ENCODE measurements at places on chromosomes 12 and 14.

DNA sequence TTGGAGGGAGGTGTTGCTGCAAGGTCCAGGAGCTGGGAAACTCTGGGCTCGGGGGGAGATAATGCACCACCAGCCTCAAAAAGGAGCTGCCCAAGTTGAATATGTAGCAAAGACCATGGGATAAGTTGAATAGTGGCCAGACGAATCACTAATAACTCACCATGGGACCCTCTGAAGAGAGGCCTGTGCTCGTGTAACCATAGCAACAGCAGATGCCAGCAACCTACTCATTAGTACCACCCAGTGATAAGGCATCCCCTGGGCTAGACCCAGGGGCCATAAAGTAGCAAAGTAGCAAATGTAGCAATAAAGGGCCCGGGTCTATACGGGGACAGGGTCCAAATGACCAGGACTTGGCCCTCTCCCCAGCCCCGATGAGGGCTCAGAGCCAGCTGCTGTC is 328.0 kb downstream of the DPF3 start:
- no peak for DNase-seq

DNA sequence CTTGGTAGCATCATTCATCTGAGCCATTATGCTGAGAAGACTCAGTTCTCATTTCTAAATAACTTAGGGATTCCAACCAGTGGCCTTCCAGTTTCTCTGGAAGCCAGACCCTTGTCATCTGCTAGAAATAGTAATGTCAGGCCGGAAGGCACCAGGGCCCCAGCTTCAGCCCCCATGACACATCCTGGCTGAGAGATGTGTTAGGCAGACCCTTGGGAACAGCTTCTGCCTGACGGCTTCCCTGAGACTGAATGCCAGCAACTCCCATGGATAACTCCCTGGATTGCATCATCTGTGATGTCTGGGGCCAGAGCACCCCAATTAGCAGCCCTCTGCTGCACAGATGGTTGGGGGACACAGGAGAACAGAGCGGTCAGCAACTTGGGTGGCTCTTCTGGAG is 583.5 kb upstream of the TBX3 start:
- DNase-seq, result no peak

DNA sequence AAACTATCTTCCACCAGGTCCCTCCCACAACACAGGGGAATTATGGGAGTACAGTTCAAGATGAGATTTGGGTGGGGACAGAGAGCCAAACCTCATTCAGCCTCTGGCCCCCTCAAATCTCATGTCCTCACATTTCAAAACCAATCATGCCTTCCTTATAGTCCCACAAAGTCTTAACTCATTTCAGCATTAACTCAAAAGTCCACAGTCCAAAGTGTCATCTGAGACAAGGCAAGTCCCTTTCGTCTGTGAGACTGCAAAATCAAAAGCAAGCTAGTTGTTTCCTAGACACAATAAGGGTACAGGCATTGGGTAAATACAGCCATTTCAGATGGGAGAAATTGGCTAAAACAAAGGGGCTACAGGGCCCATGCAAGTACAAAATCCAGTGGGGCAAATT is 147.6 kb downstream of the RAD51B start:
- no peak for DNase-seq

GRCh38 chr14:96634896-96635295 is 132.7 kb downstream of the PAPOLA start:
- no peak for DNase-seq

GRCh38 chr14:87869619-87870583 is 123.1 kb downstream of the GALC start:
- DNase-seq, result no peak

GRCh38 chr14:53947094-53947445 is 9.6 kb downstream of the BMP4 start:
- DNase-seq, result no peak

- DNase-seq, result no peak
Measured at GRCh38 chr12:553216-554000, 93.7 kb downstream of the B4GALNT3 start.

Data from dorsolateral prefrontal cortex (tissue), 122 donors.